NCI-H2081 (cell line): ENCODE measurements at places on chromosomes 13 and 19.

DNA sequence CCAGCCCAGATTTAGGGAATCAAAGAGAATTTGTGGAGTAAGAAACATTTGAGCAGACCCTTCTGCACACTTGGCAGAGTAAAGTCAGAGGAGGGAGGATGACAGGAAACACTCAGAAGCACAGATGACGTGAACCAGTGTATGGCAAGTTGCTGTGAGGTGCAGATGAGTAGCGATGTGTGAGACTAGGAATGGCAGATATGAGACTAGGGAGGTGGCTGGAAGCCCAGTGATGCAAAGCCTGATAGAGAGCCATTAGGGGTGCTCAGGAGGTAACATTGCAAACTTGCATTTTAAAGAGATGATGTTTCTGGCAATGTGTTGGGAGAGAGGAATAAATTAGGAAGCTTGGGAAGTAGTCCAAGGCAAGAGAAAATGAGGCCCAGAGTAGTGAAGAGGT is 44.0 kb downstream of the PCDH17 start:
- DNase-seq = no peak

DNA sequence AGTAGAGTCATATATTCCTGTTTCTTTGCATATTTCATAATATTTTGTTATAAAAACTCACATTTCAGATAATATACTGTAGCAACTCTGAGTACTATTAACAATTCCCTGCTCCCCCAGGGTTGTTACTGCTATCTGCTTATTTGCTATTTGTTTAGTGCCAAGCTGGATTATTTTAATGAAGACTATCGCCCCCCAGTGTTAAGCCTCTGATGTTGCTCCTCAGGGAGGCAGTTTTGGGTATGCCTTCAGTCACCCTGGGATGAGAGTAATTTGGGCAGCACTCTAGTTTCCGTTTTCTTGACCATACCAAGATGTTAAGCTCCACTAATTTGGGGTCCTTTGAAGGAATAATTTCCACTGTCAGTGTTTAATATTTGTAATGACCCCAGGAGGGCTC is 46.0 kb downstream of the MICU2 start:
- DNase-seq = no peak

DNA sequence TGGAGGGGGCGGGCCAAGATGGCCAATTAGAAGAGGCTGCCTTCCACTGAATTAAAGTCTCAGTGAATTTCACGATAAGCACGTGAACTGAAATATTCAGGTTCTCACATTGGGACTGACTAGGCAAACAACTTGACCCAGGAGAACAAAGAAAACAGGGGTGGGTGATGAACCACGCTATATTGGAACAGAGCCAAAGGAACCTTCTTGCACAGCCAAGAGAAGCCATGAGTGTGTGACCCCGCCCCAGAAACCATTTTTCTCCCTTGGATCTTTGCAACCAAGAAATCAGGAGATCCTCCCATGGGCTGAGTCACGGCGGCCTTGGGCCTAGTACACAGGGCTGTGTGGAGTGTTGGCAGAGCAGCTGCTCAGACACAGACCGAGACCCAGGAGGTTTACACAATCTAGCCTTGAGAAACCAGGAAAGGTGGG is 36.8 kb downstream of the ERICH4 start:
- DNase-seq = no peak

DNA sequence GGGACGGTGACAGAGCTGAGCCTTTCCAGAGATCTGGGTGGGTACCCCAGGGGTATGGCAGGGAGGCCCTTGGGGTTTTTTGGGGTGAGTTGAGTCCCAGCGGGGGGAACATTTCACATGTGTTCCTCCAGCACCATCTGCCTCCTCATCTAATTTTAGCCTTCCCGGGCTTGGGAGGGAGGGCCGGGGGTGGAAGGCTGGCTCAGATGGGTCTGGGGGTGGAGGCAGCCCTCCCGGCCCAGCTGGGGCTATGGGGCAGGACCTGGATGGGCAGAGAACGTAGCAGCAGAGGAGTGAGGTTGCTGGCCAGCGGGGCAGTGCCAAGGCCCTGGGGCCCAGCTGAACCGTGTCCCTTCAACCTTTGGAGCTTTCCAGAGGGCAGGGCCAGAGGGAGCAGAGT is 23.5 kb downstream of the ADGRL1 start:
- DNase-seq = no peak

DNA sequence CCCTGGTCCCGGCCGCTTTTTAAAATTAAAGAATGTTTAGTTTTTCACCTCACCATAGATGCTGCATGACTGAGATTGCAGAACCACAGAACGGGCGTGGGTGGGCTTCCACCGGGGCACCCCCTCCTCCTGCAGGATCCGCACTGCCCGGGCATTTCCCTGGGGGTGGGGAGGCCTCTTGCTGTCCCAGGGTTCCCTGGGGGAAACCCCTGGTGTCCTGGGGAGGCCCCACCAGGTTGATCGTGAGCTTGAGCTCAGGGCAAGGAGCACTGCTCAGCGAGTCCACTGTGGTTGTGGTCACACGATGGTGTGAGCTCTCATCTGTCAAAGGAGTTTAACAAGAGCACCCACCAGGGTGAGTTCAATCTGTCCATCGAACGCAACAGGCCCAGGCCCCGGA is 11.4 kb upstream of the TCF3 start:
- DNase-seq = no peak

DNA sequence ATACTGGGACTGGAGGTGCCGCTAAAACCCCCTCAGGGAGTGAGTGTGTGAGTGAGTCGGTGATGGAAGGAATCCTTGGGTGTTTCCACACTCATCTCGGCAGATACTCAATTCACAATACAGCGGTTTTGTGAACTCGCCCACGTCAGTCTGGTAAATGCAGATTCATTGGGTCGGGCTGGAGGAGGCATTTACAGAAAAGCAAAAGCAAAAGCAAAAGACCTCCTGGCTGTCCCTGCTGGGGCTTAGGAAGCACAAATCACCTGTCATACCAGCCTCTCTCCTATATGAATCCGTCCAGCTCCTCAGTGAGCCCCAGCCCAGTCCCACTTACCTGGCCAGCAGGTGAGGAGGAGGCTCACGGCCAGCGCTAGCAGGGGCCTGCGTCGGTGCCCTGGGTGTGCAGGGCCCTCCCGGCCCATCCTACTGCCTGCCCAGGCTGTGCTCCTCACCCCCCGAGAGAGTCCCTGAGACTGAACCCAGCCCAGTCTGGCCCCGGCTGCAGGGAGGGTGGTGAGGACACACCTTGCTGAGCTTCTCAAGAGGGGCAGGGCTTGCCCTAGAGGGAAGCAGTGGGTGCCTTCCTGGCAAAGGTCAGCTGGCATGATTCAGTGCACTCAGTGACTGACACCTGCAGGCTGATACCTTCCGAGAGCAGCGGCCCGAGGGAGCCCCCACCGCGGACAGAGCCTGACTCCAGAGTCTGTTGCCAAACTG is at the start of gene MUC16:
Gene MUC16, minus strand, starts transcription at position 475 of the 717 bp plus-strand sequence.
- DNase-seq = no peak
